ENCODE measurements at places on chromosomes 13 and 19. TPM values are rescaled to one million over a fixed set of nuclear protein-coding genes. Genes with fewer than 3 reads are reported as not detected.

The ZNF723 gene
- total RNA-seq: not detected

The PRSS57 gene
- not detected for total RNA-seq

The CD79A gene
- 368 TPM for total RNA-seq

The C1QTNF9 gene
- total RNA-seq: not detected

The C19orf38 gene
- total RNA-seq: 5.3 TPM

The METTL21C gene
- not detected for total RNA-seq

The TTC9B gene
- total RNA-seq: not detected

The SCGB2B2 gene
- 0.31 TPM for total RNA-seq

The ELSPBP1 gene
- total RNA-seq: not detected

The LGALS4 gene
- total RNA-seq: 2.1 TPM

The SIAH3 gene
- not detected for total RNA-seq

The STOML3 gene
- not detected for total RNA-seq

The EML2 gene
- total RNA-seq: 72.2 TPM

The CABP5 gene
- not detected for total RNA-seq

The NXNL1 gene
- not detected for total RNA-seq

The RNF17 gene
- total RNA-seq: not detected

The IPO5 gene
- total RNA-seq: 189 TPM

The KCNN1 gene
- total RNA-seq: 0.43 TPM

The ZIC5 gene
- total RNA-seq: not detected

The CYP2A7 gene
- not detected for total RNA-seq

The ATXN8OS gene
- total RNA-seq: not detected

The WDR18 gene
- total RNA-seq: 97.3 TPM

The TMPRSS9 gene
- not detected for total RNA-seq

The KASH5 gene
- 0.21 TPM for total RNA-seq

The BRME1 gene
- total RNA-seq: 1.9 TPM

The COX7A1 gene
- total RNA-seq: not detected

The EDNRB gene
- total RNA-seq: not detected

The AP1M1 gene
- total RNA-seq: 74.7 TPM

The SBK2 gene
- not detected for total RNA-seq

The CFAP97D2 gene
- total RNA-seq: not detected

The NALCN gene
- not detected for total RNA-seq

The HSPBP1 gene
- 35.5 TPM for total RNA-seq

The ADAMTS10 gene
- 0.59 TPM for total RNA-seq

The ZNF835 gene
- total RNA-seq: not detected

The LAMP1 gene
- total RNA-seq: 83.0 TPM

The ADGRE3 gene
- not detected for total RNA-seq

The PTH2 gene
- total RNA-seq: not detected

The KLHL1 gene
- 0.05 TPM for total RNA-seq

The C3 gene
- 5.9 TPM for total RNA-seq

The KIR3DL2 gene
- not detected for total RNA-seq

The RASL11A gene
- 0.41 TPM for total RNA-seq

The CEACAM20 gene
- not detected for total RNA-seq

The TUBA3C gene
- total RNA-seq: not detected

All from GM12878 (cell line).